T follicular helper cell (primary cell): ENCODE measurements at places on chromosomes 11 and 22.

DNA sequence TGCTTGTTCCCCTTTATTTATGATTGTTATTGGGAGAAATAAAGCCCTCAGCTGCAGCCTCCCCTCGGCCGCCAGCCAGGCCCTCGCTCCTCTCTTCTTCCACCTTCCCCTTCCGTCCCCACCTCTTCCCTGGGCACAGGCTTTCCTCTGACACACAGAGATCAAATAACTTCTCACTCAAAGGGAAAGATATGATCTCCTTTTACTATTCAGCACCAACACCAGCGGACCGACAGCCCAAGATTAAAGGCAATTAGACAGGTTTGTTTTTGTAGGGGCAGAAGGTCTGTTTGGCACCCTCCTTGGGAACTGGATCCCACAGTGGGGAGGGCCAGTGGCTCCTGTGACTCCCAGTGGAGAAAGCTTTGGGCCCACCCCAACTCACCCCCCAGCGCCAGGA, 23.0 kb downstream of the NECTIN1 start:
- no peak for DNase-seq

GRCh38 chr11:36162006-36162882, 127.0 kb downstream of the COMMD9 start:
- DNase-seq = no peak

GRCh38 chr22:42300259-42301076, 30.0 kb upstream of the TCF20 start:
- DNase-seq = no peak

GRCh38 chr11:112023104-112023503, 2.1 kb upstream of the DLAT start:
- DNase-seq = no peak

- no peak for DNase-seq
Measured at GRCh38 chr11:98630736-98631135, 390.0 kb upstream of the CNTN5 start.

DNA sequence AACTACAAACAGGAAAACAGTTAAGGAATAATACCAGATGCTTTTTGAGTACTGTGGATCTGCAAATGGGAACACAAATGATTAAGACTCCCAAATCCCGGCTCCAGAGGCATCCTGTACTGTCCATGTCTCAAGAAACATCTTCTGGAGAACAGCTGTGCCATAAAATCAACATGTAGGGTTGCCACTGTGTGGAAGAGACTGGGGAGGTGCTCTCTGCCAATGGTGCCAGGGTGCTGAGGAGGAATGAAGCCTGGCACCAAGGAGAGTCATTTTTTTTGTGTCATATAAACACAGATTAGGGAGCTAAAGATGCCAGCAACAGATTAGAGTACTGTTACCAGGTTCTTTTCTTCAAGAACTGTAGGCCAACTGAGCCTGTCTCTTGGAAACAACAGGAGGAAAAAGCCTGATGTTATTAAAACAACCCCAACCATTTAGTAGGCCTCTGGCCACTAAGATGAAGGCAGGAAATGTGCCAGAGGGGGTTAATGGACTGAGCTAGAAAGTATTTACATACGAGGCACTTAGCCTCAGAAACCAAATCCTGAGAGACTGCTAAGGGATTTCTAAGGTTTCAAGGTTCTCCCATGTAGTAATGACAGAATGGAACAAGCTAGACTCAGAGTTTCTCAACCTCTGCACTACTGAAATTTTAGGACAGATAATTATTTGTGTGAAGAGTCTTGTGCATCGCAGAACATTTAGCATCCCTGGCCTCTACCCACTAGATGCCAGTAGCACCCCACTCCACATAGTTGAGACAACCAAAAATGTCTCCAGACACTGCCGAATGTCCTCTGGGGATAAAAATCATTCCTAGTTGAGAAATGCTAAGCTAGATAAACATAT, 54.6 kb upstream of the CHRM4 start:
- no peak for DNase-seq

DNA sequence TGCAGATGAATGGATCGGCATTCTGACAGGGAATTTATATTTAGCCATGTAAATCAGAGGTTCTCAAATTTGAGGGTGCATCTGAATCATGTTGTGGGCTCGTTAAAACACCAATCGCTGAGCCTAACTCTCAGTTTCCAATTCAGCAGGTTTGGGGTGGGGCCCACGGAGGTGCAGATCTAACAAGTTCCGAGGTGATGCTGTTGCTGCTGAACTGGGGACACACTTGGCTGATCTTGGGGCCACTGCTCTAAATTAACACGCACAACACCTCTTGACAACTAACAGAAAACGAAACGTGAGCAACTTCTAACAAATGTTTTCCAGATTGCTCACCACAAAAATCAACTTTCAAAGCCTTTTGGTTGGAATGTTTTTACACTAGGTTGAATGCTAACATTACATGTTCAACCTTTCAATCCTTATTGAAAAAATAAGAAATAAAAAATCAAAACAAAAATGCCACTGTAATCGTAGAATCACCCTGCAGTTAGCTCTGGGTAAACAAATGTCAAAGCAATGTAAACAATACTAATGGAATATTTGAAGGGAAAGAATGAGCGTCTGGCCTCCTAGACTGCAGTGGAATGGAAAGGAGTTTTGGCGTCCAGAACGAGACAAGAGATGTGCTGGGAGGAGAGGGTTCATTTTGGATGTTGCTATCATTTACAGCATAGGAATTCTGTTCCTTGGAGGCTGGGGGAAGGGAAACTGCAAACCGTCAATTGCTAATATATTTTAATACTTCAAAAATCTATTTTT, 68.3 kb upstream of the SLC6A5 start:
- no peak for DNase-seq

GRCh38 chr11:72704028-72704782, 30.0 kb upstream of the PDE2A start:
- DNase-seq = no peak

DNA sequence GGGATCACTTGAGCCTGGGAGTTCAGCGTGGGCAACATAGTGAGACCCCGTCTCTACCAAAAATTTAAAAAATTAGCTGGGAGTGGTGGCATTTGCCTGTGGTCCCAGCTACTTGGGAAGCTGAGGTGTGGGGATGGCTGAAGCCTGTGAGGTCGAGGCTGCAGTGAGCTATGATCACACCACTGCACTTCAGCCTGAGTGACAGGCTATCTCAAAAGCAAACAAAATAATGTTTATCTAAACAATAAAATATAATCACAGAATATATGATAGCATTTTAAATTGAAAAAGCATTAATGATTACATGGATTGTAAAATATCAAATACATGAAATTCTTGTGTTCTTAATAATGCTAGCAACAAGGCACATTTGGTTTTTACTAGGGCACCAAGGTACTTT, 2.7 kb downstream of the BEST1 start:
- DNase-seq = no peak

DNA sequence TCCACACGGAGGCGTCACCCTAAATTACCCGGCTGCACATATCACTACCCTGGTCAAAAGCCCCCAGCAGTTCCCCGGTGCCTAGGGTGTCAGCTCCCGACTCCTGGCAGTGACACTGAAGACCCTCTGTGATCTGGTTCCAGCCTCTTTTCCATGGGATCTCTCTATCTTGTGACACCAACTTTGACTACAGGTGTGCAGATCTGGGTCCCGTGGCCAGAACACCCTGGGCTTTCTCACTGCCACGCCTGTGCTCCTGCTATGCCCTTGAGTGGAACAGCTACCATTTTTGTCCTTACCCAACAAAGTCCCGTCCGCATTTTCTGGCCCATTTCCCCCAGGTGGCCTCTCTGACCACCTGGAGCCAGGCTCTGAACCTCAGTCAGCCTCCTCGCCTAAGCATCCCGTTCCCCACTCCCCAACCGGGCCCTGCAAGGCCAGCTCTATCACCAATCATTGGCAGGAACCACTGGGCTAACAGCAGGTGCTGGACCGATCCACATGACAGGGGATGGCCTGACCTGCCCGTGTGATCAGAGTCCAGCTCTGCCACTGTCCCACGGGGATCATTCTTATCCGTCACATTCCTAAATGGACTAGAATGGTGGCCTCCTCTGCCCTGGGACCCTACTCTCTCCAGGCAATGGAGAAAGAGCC, 20.7 kb upstream of the CBX7 start:
- DNase-seq = no peak

GRCh38 chr22:29426476-29426875, 11.9 kb upstream of the RFPL1 start:
- DNase-seq = no peak

DNA sequence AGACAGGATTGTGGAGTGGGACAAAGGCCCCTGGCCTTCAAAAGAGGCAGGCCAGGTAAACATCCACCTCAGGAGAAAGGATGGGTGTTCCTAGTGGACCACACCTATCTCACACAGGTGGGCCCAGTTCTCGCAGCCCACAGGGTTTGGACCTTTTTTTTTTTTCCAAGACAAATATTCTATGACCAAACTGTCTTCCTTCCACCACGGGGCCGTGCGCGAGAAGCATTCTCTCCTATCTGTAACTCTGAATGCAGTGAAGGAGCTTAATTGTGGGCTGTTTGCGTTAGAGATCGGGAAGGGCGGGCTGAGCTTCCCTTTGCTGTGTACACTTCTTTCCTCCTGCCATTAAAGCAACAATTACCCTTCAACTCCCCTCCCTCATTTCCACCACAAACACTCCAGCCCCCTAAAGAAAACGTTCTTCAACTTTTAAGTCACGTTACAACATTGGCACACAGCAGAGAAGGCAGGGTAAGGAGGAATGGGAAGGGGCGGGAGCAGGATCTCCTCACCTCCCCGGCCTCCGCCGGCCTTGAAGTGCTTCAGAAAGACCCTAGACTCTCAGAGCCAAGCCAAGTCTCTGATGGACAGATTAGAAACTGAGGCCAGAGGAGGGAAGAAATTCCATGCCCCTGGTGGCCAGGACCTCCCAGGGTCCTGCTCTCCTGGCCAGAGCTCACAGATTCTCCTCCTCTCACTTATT, 238.4 kb downstream of the BUD13 start:
- DNase-seq = no peak

- no peak for DNase-seq
Measured at GRCh38 chr22:46829117-46829891, 66.9 kb downstream of the TBC1D22A start.

GRCh38 chr11:9251311-9251710, 13.8 kb downstream of the DENND5A start:
- DNase-seq = no peak

- DNase-seq = no peak
Measured at GRCh38 chr22:38236786-38237185, 35.0 kb downstream of the MAFF start.

- DNase-seq = no peak
Measured at GRCh38 chr11:128535468-128536457, 51.6 kb downstream of the ETS1 start.

GRCh38 chr22:28279888-28280287, 360.8 kb upstream of the PITPNB start:
- DNase-seq = no peak

DNA sequence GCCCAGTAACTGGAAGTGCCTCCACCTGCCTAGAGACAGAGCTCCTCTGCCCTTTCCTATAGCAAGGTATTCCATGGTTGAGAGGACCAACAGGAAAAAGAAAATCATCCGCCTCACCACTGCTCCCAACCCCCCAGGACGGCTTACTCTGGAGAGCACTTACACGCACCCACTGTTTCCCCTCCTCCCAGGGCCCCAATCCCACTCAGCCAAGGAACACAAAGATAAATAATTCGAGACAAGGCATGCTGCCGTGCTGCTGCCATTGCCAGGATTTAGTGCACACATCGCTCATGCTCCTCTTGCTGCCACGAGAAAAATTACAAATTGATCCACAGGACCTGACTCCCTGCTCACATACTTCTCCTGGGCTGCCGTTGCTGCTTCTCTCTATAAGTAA, 516.6 kb downstream of the BUD13 start:
- DNase-seq = no peak

- no peak for DNase-seq
Measured at GRCh38 chr11:116535120-116535519, 237.7 kb downstream of the BUD13 start.

- DNase-seq = no peak
Measured at GRCh38 chr22:39534092-39534506, 1.6 kb upstream of the RPS19BP1 start.

DNA sequence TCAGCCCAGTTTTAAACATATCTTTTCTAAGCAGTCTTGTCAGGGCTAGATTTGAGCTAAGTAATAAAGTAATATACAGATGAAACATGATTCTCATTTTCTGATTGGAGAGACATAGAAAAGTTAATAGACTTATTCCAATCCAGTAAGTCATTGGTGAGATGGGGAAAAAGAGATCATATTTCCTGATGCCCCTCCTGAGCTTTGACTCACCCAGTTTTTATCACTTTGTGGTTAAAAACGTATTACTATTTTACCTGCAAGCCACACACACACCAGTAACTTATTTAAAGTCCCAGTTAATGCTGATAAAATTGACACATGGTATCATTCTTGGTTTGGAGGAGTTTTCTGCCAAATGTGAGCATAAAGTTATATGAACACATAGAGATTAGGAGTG, 306.8 kb downstream of the CADM1 start:
- no peak for DNase-seq

DNA sequence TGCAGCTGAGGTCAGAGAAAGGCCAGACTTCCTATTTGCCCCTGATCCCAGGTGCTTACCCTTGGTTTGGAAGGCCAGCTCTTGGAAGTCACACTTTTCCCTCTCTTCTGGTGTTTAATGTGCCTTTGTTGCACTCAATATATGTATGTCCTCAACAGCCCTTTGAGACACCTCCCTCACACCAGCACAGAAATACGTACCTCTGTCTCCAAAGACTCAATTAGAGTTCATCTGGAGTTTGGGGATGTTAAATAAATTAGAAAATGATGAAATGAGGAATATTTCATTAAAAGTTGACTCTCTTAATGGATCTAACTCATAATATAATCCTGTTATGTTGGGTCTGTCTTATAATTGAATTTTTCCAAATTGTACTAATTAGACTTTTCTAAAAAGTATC, at the start of gene OR9G4:
OR9G4 (minus strand) TSS at position 101 of the 400 bp plus-strand sequence. CDS start 4,931 bp downstream, outside the sequence.
- DNase-seq = no peak

- no peak for DNase-seq
Measured at GRCh38 chr22:35089139-35089538, 23.2 kb downstream of the ISX start.

DNA sequence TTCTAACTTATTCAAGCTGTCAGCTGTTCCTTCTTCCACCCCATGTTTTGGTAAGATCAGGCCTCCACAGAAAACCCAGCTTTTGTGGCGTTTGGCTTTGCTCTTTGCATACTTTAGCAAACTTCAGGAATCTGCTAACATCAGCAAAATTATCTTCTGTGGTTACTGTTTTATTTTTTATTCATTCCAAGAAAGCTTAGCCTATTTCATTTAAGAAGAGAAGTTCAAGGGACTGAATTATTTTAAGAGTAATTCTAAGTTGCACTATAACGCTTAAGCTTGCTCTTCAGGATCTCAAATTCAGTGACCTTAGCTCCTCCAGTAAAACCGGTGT, 1.1 kb downstream of the JHY start:
- DNase-seq = no peak

DNA sequence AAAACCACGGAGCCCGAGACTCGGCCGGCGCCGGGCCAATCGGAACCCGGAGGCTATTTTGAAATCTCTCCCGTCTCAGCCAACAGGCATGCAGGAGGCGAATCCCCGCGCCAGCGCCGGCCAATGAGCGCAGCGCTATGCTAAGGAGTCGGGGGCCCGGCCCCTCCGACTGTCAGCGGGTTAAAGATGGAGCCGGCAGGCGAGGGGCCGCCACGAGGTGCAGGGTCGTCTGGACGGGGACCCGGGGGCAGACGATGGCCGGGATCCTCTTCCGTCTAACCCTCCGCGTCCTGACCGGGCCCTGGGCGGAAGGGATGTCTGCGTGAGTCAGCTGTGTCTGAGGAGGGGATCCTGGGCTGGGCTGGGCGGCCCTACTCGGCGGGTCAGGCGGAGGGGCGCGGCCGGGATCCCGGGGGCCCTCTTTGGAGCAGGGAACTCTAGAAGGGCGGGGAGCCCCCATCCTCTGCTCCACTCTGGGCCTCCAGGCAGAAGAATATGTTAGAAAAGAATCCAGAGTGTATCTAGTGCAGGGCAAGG, 10.0 kb downstream of the SDF2L1 start:
- DNase-seq = peak; percentile 75
